ENCODE measurements at places on chromosomes 1 and 21.

GRCh38 chr1:93615582-93616150 lies 66.0 kb downstream of the BCAR3 start:
- no peak for DNase-seq

DNA sequence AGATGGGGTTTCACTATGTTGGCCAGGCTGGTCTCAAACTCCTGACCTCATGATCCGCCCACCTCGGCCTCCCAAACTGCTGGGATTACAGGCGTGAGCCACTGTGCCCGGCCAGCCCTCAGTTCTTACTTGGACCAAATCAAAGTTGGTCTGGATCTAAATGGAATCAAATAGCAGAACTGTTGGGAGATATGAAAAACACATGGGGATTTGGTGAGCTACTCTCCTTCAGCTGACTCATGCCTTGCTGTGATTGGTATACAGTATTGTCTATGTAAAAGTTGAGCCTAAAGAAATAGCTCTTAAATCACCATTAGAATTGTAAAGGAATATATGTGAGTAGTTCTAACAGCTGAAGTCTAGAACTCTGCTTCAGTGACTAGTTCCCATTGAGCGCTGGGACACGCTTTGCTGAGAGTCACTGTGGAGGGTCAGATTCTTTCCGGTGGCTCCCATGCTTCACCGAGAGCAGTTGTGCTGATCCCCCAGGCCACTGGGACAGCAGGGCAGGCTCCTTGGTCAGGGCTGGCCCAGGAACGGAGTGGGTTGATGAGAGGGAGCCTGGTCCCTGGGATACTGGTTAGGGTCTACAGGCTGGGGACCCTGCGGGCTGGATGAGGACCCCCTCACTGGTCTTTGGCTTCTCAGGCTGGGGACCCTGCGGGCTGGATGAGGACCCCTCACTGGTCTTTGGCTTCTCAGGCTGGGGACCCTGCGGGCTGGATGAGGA lies 14.0 kb downstream of the PKNOX1 start:
- no peak for DNase-seq

DNA sequence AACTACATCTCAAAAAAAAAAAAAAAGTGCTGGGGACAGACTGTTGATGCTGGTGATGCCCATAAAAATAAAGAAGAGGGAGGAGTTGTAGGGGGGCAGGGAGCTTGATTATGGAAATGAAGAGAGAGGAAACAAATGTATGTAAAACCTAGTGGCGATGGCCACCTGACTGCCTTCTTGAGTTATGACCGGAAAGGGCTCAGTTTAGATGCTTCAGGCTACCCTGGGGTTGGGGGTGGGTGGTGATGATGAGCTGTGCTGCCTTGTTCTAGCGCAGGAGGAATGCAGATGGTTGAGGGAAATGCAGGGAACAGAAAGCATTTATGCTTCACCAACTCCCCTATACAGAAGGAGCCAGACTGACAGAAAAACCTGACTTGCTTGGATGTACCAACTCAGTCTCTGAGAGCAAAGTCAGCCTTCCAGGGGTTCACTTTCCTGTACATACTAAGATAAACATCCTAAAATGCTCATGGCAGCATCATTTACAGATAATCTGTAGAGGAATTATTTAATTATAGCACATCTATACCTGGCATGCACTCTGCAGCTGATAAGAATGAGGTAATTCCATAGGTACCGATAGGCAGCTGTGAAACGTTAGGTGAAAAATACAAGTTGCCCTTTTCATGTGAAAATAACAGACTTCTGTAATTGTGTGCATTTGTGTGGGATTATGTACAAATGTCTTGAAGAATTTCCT lies 8.0 kb upstream of the BCAR3 start:
- DNase-seq: no peak

DNA sequence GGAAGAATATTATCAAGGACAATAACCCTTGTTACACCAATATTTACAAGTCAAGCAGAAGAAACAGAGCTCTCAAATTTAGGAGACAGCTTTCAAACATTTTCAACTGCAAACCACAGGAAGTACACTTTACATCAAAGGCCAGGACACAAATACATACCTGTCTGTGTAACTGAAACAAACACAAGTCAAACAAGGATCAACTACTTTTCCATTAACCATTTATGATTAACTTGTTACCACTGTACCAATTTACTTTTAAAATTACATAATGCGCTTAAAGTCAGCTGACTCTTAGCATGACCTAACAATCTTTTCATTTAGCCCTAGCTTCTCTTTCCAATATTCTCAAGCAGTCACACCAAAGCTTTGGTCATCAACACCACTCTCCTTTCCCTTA lies 43.5 kb downstream of the TRIM33 start:
- DNase-seq: no peak

- no peak for DNase-seq
These were observed 16.4 kb downstream of the RNU5D-1 start for GRCh38 chr1:44714532-44714931.

GRCh38 chr1:2115702-2116341 lies 65.6 kb downstream of the PRKCZ start:
- DNase-seq: no peak

- no peak for DNase-seq
These were observed 125.4 kb downstream of the SIK1 start for GRCh38 chr21:43301409-43302061.

DNA sequence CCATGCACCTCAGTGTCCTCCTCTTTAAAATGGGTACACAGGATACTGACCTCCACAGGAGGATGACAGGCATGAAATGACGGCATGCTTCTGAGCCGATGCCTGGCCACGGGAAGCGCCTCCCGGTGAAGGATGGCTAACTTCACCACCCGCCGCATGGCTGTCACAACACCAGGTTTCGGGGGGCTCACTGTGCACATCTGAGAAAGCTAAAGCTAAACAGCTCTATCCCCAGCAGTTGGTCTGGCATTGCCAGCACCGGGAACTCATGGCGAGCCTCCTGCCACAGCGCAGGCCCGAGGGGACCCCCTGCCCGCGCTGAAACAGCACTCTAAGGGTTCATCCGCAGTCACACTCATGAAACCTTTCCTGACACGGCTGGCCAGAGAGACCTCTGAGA lies 16.0 kb downstream of the NPHP4 start:
- DNase-seq: no peak

DNA sequence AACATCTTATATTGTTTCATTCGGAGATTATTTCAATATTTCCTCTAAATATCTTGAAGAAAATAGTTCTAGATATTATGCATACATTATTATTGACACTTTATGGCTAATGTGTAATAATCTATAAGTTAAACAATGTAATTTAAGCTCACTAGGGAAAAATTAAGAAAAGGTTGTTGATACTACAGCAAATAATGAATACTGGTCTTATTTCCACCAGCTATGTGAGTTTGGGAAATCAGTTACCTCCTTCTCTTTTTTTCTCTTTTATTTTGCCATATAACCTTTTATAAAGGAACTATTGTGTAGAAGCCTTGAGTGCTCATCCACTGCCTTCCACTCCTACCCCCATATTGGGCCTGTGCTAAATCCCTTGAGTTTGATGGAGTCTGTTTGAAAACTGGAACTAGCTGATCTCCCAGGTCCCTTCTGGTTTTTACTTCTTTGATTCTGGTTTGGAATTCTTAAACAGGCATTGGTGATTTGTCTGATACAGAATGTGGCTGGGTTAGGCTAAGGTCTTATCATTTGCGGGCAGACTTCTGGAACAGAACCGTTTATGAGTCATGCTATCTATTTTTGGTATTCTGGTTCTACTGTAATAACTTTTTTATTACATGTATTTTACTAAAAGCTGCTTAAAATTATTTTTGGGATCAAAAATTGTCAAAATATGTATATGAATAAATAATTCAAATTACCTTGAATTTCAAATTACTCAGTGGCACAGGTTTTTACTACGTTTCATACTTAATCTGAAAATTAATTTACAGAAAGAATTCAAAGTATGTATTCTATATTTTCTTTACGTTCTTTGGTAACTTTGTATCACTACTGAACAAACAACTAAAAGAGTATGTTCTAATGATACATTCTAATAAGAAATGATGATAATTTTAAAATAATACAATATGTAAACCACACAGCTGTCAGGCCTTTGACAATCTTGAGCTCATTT lies 5.0 kb upstream of the CDC14A start:
- DNase-seq: no peak

DNA sequence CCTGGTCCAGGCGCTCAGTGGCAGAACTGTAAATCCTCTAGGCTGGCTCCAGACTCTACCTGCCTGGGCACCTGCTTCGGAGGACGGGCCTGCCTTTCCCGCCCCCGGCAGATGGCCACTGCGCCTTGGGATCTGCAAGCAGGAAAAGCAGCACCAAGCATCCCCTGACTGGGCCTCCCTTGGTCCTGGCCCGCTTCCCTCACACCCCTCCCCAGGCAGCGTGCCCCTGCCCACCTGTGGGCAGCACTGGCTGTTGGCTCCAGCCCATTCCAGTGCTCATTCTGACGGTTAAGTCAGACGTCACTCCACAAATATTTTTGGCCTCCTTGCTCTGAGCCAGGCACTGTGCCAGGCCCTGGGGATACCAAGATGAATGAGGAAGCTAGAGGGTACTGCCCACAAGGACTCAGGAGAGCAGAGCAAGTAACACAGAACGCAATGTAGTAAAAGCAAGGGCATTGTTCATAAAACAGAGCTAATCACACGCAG lies 22.0 kb upstream of the BLACAT1 start:
- peak; percentile 82 for DNase-seq

- DNase-seq: peak; percentile 96
These were observed 28.4 kb upstream of the C1orf159 start for GRCh38 chr1:1144122-1144842.

- DNase-seq: no peak
These were observed 6.8 kb downstream of the MIER1 start for GRCh38 chr1:66931590-66931989.

DNA sequence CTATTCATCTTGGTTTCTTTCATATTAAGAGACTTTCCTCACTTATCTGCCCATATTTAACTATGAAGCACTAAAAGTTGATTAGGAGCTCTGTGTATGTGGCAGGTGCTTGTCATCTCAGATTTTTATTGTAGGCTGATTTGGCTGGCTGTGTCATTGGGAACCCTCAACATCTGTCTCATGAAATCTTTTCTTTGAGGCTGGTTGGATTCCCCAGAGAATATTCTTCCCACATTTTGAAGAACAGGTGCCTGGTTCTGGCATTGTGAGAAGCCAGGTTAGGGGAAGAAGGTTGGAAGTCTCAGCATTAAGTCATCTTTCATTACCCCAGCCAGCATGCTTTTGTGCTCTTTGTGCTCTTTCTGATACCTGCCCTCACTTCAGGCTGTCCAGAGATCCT lies 37.1 kb downstream of the EEIG2 start:
- DNase-seq: no peak

DNA sequence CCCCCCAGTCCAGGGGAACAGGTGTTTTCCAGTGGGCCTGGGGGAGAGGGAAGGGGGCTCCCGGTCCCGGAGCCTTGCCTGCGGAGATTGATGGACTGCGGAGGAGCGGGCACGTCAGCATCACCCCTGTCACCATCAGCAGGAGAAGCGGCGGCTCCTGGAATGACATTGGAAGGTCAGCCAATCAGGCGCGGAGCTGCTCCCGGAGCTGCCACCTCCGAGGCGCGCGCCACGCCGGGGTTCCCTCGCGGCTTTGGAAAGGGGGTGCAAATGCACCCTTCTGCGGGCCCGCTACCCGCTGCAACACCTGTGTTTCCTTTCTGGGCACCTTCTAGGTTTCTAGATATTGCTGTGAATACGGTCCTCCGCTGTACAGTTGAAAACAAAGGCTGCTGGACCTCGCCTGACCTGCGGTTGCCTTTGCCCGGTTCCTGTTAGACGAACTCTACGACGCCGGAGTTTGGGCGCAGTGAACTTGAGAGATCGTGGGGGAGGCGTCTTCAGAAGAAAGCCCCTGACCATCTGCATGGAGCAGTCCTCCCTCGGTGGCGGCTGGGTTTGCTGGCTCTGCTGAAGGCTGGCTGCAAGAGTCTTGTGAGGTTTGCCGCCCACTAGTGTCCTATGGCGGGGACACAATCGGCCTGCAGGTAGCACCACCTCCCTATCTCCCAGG lies 5.3 kb downstream of the DSCAM start:
- peak; percentile 90 for DNase-seq

DNA sequence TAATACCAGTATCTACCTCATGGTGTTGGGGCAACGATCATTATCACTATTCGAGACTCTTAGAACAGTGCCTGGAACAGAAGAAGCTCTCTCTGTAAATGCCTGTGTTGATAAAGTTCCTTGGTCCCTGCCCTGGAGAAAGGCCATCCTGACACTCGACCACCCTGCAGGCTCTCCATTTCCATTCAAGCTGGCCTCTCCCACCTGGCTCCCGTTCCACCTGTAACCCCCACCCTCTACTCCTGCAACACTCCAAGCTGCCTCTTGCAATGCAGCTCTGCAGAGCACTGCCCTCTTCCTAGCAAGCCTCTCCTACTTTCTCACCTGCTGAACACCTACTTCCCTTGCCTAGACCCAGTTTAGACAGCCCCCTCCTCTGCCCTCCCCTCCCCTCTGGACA lies 6.1 kb downstream of the SPOCD1 start:
- no peak for DNase-seq

DNA sequence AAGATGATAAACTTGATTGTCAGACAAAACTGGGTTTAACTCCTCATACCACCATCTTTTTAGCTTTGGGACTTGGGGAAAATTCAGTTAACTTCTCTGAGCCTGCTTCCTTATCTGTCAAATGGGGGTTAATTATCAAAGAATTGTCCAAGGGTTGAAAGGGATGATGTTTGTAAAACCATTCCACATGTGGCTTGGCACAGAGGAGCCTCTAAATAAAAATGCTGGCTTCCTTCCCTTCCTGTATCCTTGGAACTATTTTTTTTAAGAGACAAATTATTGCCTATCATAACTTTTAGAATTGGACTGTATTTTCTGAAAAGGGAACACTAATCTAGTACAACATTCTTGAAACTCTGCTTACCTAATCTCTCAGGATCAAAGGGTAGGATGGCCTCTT lies 143.4 kb upstream of the USP24 start:
- DNase-seq: no peak

DNA sequence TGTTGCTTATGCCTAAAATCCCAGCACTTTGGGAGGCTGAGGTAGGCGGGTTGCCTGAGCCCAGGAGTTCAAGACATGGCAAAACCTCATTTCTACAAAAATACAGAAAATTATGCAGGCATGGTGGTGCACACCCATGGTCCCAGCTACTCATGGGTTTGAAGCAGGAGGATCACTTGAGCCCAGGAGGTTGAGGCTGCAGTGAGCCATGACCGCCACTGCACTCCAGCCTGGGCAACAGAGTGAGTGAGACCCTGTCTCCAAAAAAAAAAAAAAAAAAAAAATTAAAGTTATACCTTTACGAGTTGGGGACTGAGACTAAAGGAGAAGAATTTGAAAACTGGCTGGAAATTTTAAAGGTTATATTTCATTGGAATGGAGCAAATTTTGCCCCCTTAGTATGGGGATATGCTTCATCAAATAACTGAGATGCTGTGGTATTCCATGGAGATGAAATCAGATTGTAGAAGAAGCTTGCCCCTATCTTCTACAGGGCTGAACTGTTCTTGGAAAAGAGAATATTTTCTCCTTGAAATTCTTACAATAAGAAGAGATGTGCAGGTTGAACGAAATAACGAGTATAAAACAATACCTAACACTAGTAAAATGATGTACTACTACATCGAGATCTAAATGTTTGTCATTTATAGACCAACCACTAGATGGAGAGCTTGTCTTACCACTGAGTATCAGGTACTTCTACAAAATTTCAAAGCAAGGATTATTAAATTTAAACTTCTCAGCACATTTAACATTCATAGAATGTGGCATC lies 34.9 kb upstream of the SCYL3 start:
- peak; percentile 51 for DNase-seq

Measured in RPMI8226 (cell line).